ENCODE measurements at places on chromosomes 5 and 9. TPM values are rescaled to one million over a fixed set of nuclear protein-coding genes. Genes with fewer than 3 reads are reported as not detected.

GRCh38 chr9:20376731-20377375 lies 245.4 kb downstream of the MLLT3 start:
- no peaks in the 10 kb centered on the region for H3K27me3 ChIP-seq
- H3K27ac ChIP-seq: no peak overlapping the region
- no peak for DNase-seq
- no peaks in the 10 kb centered on the region for H3K4me1 ChIP-seq
- H3K36me3 ChIP-seq: peaks cover 3% of the 10 kb centered on the region

Gene PDE6A
- not detected for total RNA-seq

DNA sequence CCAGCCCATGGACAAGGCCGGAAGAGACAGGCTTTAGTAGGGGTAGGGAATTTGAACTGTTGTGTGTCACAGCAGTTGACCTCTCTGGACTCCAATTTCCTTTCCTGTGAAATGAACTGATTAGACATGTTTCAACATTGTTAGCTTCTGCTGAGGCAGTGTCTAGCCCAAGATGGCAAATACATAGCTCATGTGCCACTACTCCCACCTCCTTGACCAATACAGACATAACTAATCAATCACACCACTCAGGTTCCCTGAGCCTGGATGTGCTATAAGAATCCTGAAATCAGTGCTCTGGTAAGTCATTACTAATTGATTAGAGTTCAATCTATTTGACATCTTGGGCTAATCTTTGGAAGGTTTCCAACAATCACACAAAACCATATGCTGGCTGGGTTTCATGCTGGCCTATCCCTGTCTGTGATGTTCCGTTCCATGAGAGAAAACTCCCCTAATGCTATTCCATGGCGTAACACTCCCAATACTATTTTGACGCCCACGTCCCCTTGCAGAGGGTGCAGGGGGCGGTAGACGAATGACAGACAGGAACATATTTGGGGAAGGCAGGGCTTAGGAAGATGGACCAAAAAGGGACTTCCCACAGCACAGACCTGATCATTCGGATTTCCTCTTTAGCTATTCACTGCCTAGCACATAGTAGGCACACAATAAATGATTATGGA lies 95.2 kb downstream of the PDE6A start:
- DNase-seq: no peak
- no peaks in the 10 kb centered on the region for H3K27me3 ChIP-seq

Gene SLC6A3
- not detected for total RNA-seq

Gene FGFR4
- not detected for total RNA-seq

Gene ZNF883
- total RNA-seq: 6.6 TPM

GRCh38 chr5:177256296-177256695 lies 47.2 kb downstream of the RAB24 start:
- no peaks in the 10 kb centered on the region for H3K4me1 ChIP-seq
- H3K27ac ChIP-seq: no peak overlapping the region
- no peaks in the 10 kb centered on the region for H3K27me3 ChIP-seq
- peak; percentile 24 for DNase-seq
- H3K36me3 ChIP-seq: peaks cover 60% of the 10 kb centered on the region

Gene LTC4S
- 3.7 TPM for total RNA-seq

DNA sequence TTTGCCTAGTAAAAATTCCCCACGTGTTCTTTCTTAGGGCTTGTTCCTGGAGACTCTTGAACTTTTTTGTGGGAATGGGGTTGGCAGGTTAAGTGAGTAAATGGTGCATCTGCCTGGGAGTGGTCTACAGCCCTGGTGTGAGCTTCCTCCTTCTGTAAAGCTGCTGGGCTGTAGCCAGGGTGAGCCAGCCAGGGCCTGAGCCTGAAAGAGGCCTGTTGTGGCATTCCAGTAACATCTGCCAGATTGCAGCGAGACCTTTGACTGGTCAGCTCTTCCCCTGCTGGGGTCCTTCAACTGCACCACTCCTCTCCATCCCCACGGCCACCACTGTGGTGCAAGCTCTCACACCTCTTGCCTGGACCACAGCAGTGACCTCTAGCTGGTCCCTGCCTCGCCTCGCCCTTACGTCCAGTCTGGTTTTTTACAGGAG lies 47.5 kb downstream of the SLC22A5 start:
- no peaks in the 10 kb centered on the region for H3K36me3 ChIP-seq
- no peaks in the 10 kb centered on the region for H3K27me3 ChIP-seq
- peaks cover 25% of the 10 kb centered on the region for H3K4me1 ChIP-seq
- H3K4me3 ChIP-seq: no peak overlapping the region
- no peak for DNase-seq

Gene WDR38
- total RNA-seq: not detected

Measured in GM23248 (cell line).